Left kidney (tissue), 8 donors: ENCODE measurements at places on chromosomes 1 and 21. TPM values are rescaled to one million over a fixed set of nuclear protein-coding genes. Genes with fewer than 3 reads are reported as not detected.

Gene SPRR1B
- polyA plus RNA-seq = not detected

Gene FCRL2
- polyA plus RNA-seq = 0.17 TPM

Gene S100A2
- 3.9 TPM for polyA plus RNA-seq

Gene ARHGEF11
- polyA plus RNA-seq = 38.9 TPM

DNA sequence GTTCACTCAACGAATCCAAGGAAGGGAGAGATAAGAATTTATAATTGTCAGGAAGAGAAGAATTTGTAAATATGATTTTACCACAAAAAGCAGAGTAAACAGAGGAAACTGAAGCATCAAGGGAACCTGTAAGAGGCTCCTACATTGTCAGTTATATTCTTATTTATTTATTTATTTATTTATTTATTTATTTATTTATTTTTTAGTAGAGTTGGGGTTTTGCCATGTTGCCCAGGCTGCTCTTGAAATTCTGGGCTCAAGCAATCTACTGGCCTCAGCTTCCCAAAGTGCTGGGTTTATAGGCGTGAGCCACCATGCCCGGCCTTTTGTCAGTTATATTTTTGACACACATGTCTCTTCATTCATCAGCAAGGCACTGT, 47.1 kb downstream of the FCRL3 start:
- no peak for DNase-seq

- no peak for DNase-seq
These were observed 85.7 kb downstream of the DYRK1A start for GRCh38 chr21:37452227-37452626.

DNA sequence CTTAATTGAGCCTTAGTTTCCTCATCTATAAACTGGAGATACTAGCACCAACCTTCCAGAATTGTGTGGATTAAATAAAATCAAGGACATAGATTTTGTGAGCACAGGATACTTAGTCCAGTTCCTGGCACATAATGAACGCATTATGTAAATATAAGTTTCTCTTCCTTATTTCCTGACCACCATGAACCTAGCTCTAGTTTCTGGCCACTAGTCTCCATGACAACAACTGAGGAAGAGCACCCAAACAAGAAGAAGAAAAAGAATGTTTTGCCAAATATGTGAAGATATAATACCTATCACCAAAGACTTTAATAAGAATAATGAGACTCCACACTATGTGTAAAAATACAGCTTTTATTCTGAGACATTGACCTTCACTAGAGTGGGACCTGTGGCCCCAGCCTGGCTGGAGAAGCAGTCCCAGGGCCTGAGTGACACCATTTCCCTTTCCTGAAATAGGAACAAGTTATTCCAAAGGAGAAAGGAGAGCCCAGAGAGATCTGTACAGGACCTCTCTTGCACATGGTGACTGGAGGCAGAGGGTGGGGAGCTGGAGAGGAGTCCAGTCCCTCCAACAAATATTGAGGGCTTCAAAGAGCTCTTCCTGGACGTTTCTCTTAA, 940 bp upstream of the USF1 start:
- DNase-seq = no peak

GRCh38 chr1:183106746-183107145, 79.3 kb upstream of the LAMC2 start:
- no peak for DNase-seq
